Neuronal stem cell (in vitro differentiated cells): ENCODE measurements at places on chromosomes 11 and 22.

- no peak for DNase-seq
Observed at GRCh38 chr11:17257196-17257595, 19.3 kb upstream of the NUCB2 start.

- no peak for DNase-seq
Observed at GRCh38 chr22:41823797-41824196, 9.1 kb upstream of the SREBF2 start.

- DNase-seq, result peak; percentile 21
Observed at GRCh38 chr11:116837231-116838091, at the start of gene APOA1. TSS of gene APOA1 (minus strand) at chr11:116837622. CDS start at chr11:116837387, 235 bp downstream.

DNA sequence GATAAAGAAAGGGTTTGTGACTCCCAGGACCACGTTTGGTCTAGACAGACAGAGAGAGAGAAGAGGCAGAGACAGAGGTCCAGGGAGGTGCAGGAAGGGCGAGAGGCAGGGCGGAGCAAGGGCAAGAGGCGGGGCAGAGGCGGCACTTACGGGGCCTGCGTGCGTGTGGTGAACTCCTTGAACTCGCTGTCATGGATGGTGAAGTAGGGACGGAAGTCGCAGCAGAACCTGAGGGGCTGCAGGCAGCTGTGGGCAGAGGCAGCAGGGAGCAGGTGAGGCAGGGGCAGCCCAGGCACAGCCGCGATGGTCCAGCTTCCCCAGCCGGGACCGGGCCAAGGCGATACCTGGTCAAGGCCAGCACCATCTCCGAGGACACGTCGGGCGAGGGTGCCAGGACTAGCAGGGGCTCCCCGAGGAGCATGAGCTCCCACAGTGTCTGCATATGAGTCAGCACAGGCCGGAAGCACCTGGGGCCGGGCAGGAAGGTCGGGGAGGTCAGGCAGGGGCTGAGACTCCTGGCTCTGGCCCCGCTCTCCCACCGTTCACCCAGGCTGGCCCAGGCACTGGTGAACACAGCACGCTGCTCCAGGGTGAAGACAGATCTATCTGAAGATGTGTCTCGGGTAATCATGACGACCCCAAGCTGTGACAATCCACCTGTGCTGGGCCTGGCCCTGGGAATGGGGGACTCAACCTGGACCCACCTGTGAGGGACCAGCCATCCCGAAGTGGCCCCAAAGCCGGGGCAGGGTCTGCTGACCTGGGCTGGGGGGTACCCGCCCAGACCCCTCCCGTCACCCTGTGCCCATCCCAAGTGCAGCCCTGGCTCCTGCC, 7.2 kb upstream of the PLXNB2 start:
- DNase-seq, result no peak

- DNase-seq, result no peak
Observed at GRCh38 chr11:115383431-115383830, 120.8 kb downstream of the CADM1 start.

DNA sequence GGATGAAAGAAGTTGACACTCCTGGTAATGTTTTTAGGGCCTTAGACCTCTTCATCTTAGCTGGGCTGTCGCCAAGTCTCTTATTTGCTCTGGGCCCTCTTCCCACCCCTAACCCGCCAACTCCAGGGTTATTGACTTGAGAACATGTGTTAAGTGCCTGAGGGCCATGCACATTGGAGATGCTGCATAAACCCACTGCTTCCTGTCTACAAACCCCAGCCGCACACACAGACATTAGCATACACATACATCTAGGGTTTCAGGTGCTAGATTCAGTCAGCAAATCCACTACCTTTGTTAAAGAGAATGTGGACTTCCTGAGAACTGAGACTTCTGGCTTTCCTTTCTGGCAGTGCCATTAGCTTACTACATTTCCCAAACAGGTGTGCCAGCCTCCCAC, 817 bp downstream of the PANX3 start:
- DNase-seq, result no peak

GRCh38 chr11:109077291-109077920, 344.6 kb upstream of the C11orf87 start:
- DNase-seq, result no peak
